WTC11 (cell line): ENCODE measurements at places on chromosomes 6 and 20.

- no peak for DNase-seq
Observed at GRCh38 chr6:116463301-116463700, 2.1 kb downstream of the CALHM6 start.

GRCh38 chr6:127732927-127733326 is 156.0 kb downstream of the C6orf58 start:
- DNase-seq, result no peak

- no peak for DNase-seq
Observed at GRCh38 chr6:13886949-13887348, 37.8 kb upstream of the RNF182 start.

DNA sequence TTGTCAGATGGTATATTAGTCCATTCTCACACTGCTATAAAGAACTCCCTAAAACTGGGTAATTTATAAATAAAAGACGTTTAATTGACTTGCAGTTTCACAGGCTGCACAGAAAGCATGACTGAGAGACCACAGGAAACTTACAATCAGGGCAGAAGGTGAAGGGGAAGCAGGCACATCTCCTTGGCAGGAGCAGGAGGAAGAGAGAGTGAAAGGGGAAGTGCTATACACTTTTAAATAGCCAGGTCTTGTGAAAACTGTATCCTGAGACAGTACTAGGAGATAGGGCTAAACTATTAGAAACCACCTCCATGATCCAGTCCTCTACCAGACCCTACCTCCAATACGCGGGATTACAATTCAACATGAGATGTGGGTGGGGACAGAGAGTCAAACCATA is 193.9 kb upstream of the KCNG1 start:
- no peak for DNase-seq

- no peak for DNase-seq
Observed at GRCh38 chr6:71982389-71982788, 96.0 kb downstream of the RIMS1 start.

- DNase-seq, result no peak
Observed at GRCh38 chr6:12613811-12614210, 102.8 kb upstream of the PHACTR1 start.

GRCh38 chr20:44609006-44609515 is 26.7 kb downstream of the PKIG start:
- no peak for DNase-seq

DNA sequence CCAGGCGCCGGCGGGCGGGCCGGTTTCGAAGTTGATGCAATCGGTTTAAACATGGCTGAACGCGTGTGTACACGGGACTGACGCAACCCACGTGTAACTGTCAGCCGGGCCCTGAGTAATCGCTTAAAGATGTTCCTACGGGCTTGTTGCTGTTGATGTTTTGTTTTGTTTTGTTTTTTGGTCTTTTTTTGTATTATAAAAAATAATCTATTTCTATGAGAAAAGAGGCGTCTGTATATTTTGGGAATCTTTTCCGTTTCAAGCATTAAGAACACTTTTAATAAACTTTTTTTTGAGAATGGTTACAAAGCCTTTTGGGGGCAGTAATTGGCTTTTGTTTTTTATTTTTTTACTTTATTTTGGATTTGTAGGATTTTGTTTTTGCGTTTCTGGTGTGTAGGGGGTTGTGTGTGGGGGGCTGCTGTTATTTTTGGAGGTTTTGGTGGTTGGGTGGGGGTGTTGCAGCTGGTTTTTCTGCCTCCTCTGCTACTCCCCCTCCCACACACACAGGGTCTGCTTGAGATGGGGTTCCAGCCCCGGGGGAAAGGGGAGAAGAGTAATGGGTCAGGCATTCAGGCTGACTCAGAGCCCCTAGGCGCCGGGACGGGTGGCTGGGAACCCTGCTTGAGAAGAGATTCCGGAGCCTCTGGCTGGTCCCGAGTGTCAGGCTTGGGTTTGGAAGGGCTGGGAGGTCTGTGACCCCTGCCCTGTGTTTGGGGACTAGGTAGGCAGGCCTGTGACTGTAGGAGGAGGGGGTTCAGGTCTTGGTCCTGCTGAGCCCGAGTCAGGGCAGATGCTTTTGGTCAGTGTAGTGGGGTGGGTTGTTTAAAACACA is 2.0 kb downstream of the CEBPB start:
- DNase-seq, result peak; percentile 73

- no peak for DNase-seq
Observed at GRCh38 chr6:137792160-137793033, 74.7 kb upstream of the TNFAIP3 start.
